Fibroblast of skin of scalp (primary cell): ENCODE measurements at places on chromosomes 4 and X.

DNA sequence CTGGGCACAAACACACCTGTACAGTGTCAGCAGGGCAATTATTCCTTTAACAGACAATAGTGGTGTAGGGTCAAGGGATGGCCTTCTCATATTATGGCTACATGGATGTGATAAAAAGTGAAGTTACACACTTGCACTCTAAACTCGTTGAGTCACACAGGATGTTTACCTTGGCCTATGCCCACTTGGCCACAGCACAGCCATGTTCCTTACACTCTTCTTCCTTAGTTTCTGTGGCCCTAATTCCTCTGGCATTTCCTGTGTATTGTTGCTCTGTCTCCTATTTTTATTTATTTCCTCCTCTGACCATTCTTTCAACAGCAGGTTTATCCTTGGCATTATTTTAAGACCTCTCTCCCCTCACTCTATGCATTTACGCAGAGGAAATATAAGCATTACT, 86.8 kb upstream of the NPFFR2 start:
- DNase-seq = no peak

GRCh38 chr4:151199319-151200190, 77.4 kb upstream of the PRSS48 start:
- DNase-seq = peak; percentile 4

DNA sequence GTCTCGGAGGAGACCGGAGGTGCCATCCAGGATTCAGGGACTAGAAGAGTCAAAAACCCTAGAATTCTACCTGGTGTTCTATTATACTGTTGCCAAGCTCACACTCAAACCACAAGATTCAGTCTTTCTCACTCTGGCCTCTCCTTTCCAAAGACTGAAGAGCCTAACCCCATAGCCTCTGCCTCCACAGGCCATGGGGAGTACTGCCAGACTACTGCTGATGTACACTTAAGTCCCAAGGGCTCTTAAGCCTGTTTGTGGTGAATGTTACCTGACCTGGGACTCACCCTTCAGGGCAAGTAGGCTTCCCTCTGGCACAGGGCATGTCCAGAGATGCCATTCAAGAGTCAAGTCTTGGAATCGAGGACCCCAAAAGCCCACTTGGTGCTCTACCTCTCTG, 58.9 kb upstream of the IRS4 start:
- no peak for DNase-seq

GRCh38 chr4:80360084-80360483, 24.6 kb downstream of the CFAP299 start:
- no peak for DNase-seq

- peak; percentile 11 for DNase-seq
These were observed 146.6 kb downstream of the AASDH start for GRCh38 chr4:56240554-56241174.

DNA sequence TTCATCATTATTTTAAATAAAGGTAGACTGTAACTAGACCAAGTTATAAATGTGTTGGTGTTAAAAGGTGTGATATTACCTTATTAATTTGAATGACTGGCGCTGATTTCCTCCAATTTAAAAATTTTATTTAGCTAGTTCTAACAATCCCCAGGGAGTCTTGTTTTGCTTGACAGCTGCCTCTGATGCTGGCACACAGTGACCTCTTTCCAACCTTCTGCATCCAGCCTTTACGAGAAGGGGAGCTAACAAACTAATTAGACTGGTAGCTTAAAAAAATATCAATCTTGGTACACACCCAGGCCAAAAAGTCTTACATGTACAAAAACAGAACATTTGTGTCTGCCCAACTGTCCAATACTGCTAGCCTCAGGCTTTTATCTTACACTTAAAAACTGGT, 51.8 kb upstream of the ENPEP start:
- no peak for DNase-seq

- no peak for DNase-seq
These were observed 96.5 kb downstream of the SLC2A9 start for GRCh38 chr4:9924750-9925149.

- DNase-seq = no peak
These were observed 1.0 kb upstream of the SCLT1 start for GRCh38 chr4:129094347-129094746.
